ENCODE measurements at places on chromosomes 3 and 15.
A peak's percentile ranks its signal among the peaks of the same experiment; 100 is the strongest.

DNA sequence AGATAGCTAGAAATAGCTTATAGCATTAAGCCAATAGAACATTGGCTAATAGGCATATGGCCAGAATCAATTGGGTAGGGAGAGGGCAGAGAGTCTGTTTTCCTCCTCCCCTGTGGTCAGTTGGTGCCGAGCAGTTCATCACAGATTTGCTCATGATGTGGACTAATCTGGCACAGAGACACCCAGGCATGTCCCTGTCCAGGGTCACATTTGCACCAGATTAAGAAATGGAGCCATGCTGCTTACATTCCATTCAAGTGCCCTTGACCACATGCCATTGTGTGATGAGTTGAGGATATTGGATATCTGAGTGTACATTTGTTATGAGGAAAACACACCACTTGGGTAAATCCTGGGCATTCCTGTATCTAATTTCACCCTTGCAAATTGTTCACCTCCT, 53.4 kb downstream of the USP13 start:
- DNase-seq, result no peak

DNA sequence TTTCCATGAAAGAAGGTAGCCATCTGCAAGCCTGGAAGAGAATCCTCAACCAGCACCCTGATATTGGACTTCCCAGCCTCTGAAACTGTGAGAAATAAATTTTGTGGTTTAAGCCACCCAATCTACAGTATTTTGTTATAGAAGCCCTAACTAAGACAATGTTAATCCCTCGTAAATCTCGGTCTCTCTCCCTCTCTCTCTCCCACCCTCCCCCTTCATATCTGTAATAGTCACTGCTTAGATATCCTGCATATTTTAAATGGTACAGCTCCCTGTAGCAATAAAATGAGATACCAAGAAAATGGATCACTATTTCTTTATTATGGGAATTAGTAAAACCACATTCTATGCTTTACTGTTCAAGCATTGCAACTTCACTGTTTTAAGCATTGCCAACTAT, 21.0 kb upstream of the FAM174B start:
- DNase-seq, result no peak

GRCh38 chr3:139935866-139936817, 1.2 kb downstream of the CLSTN2 start:
- no peak for DNase-seq

- peak; percentile 43 for DNase-seq
These were observed 16.1 kb downstream of the ZNF80 start for GRCh38 chr3:114221165-114221880.

DNA sequence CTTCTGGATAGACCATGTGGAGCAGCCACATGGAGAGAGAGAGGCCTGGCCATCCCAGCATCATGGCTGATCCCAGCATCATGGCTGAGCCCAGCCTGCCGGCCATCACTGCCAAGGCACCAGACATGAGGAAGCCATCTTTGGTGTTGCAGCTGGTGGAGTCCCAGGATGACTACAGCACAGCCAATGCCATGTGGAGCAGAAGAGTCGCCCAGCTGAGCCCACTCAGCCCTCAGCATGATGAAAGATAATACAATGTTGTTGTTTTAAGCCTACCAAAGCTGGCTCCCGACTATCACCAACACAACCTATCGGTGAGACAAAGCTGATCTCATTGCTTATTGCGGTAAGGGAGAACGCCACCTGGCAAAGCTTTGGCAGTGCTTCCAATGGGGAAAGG, 18.4 kb downstream of the HES1 start:
- DNase-seq, result no peak

DNA sequence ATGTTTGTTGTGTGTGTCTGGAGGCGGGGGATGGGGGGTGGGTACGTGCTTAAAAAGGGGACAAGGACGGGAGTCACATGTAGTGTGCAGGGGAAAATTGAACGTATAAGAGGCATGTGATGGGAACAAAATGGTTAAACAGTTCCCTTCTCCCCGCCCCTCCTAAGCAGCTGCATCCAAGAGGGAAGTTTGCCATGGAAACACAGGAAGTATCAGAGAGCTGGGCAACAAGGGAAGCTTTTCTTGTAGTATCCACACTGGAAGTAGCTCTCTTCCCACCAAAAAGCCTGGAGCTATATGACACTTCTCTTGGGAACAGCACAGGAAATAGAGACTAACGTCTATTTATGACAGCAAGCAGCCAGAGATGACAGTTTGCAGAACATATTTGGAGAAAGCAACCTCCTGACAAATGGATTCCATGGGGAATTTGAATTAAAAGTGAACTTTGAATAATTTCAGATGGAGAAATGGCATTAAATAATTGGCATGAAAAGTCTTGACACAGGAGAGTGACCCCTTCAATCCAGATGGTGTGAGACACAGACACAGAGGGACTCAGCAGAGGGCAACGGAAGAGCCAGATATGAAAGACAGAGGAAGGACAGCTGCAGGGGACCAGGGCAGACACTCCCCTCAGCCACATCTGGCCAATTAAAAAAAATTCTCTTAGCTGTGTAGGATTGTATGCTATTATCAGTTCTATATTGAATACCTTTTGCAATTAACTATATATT, 294.2 kb upstream of the TBL1XR1 start:
- DNase-seq, result no peak

DNA sequence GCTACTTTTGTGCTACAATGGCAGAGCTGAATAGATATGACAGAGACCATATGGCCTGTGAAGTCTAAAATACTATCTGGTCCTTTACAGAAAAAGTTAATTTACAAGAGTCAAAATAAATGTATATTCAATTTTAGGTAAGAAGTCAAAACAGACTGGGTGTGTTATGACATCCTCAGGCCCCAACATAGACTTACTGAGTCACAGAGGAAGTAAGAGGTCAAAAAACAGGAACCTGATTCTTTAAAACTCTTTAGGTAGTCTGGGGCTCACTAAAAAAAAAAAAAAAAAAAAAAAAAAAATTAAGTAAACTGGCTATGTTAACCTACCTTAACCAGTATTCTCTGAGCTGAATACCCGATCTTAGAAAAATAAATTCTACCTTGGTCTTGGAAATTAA, 13.1 kb downstream of the DNAAF4 start:
- no peak for DNase-seq

DNA sequence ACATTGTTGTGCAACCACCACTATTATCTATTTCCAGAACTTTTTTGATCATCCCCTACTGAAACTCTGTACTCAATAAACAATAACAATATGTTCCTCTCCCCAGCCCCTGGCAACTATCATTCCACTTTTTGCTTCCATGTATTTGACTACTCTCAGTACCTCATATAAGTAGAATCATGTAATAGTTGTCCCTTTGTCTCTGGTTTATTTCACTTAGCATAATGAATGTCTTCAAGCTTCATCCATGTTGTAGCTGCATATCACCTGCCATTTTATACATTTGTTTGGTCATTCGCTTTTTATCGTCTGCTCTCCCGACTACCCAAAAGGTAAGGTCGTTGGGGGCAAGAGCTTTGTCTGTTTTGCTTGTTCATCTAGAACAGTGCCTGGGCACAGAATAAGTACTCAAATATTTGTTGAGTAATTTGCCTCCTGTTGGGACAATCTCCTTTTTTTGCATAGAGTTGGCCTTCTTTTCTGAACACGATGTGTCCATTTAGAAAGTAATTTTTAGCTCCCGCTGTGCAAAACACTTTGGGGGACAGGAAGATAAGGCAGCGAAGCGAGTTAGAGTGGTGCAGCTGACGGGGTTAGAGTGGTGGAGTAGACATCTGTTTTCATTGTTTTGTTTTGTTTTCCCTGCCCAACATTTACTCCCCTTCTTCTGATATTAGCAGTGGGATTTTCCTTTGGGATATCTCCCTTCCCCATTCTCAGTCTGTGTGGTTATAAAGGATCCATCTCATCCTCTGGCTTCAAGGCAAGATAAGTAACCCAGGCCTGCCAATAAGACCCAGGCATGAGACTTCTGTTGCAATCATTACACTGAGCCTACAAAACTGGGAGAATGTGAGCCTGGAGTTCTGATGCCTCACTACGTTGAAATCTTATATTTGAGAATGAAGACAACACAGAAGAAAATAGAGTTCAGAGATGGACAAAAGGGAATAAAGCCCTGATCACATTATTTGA, 83.4 kb upstream of the RNU6-1 start:
- DNase-seq, result no peak

DNA sequence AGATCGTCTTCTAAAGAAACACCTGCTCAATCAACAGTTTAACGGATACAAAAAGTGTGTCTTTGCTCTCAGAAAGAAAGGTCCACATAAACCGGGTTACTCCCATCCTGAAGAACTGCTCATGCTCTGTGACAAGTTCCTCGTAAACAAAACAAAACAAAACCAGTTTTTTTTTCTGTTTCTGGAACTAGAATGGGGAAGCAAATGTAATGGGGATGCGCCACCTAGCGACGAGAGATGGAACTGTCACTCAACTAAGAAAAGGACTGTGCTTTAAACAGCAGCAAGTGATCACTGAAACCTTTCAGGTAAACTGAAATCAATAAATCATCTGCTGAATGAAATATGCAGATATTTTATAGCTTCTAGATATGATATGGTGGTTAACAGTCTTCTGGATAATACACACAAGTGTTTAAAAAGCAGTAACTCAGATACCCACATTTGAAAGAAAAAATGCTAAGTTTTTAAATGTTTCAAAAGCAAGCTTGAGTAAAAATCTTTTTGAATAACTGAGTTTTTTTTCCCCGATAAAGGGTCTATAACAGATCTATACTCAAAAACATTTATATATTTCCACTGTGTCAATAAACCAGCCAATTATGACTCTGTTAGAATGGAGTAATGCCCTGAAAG, 10.9 kb downstream of the TM2D3 start:
- no peak for DNase-seq

DNA sequence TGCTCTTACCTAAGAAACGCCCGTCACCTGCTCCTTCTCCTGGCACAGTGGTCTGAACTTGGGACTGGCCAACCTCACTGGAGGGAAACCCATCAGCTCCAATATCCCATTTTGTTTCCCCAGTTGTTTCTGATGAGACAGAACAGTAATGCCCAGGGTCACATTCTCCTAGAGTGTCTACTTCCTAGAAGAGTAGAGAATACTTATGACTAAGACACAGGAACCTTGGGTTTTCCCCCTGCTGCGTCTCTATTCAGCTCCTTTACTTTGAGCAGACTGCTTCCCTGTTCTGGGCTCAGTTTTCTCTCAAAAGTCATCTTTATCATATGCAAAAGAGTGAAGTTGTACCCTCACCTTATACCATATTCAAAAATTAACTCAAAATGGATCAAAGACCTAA, 79.4 kb downstream of the POLR2M start:
- DNase-seq, result no peak

- DNase-seq, result no peak
These were observed 11.1 kb downstream of the SLC27A2 start for GRCh38 chr15:50192926-50193620.

GRCh38 chr3:137012097-137012501, 54.3 kb downstream of the IL20RB start:
- no peak for DNase-seq

DNA sequence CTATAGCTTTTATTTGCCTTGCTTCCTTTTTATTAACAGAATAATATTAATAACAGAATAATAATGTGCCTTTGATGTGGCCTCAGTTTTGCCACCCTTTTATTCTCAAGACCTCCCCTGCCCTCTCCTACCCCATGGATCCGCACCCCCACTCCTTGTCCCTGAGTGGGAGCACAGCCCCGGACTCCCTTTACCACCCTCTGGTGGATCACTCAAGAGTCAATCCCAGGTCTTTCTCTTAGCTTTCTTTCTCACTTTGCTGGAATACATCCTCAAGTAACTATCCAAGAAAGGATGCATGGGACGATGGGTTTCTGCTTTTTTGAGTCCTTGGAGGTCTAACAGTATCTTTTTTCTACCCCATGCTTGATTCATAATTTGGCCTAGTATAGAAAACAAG, 63.4 kb downstream of the KLF13 start:
- no peak for DNase-seq

DNA sequence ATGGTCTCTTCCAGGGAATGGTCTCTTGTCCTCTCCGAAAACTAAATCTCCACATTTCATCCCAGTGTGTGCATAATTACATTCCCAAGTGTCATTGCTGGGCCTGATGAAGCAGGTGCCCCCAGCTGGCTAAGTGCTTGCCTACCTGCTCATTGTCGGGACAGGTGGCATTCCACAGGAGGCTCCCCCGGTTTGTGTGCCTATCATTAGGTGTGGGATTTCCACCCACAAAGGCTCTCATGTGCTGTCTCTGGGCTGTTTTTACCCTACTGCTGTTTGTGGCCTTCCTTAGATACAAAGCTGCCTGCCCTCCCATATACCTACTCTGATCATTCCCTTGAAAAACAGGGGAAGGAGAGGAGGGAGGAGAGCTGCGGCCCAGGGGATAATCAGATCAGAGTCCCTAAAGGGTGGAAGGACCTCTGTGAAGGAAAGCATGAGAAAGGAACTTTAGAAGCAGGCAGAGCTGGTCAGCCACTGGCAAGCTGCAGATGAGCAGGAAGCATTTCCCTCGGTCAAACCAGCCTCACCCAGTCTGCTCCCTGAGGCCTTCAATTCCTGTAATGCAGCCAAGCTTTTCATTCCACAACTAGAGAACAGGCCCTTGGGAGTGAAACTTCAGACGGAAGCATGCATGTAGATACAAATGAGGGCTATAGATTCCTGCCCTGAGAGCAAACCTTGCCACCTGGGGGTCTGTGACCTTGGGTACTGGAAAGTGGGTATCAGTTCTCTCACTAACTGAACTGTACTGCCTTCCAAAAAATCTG, 60.7 kb upstream of the HEG1 start:
- DNase-seq, result no peak

DNA sequence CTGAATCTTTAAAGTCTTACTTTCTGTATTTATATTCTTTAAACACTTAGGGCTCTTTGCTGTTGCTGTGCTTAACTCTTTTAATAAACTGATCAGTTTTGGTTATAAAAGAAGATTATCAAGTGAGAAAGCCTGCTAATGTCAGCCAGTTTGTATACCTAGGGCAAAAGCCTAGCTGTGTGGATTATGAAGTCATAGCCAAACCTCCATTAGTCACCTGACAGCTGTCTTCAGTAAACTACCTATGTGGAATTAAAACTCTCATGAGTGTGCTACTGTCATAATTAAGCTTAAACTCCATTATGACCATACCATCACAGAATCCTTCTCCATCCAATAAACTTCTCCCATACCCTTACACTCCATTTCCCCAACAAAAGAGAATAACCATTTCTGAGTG, 762.7 kb downstream of the NTRK3 start:
- no peak for DNase-seq

- DNase-seq, result peak; percentile 44
These were observed 3.8 kb downstream of the HEG1 start for GRCh38 chr3:125051715-125052581.

- no peak for DNase-seq
These were observed 1.7 kb upstream of the HRG start for GRCh38 chr3:186664119-186664495.

- no peak for DNase-seq
These were observed 26.8 kb upstream of the CHRM5 start for GRCh38 chr15:33941279-33942063.

GRCh38 chr3:94460931-94461330, 398.1 kb downstream of the NSUN3 start:
- DNase-seq, result no peak

Data from activated CD8-positive, alpha-beta memory T cell treated with anti-CD3 and anti-CD28 coated beads for 48 hours (primary cell).